Stromal cell of bone marrow (primary cell): ENCODE measurements at places on chromosomes 1 and 21.
A peak's percentile ranks its signal among the peaks of the same experiment; 100 is the strongest.

DNA sequence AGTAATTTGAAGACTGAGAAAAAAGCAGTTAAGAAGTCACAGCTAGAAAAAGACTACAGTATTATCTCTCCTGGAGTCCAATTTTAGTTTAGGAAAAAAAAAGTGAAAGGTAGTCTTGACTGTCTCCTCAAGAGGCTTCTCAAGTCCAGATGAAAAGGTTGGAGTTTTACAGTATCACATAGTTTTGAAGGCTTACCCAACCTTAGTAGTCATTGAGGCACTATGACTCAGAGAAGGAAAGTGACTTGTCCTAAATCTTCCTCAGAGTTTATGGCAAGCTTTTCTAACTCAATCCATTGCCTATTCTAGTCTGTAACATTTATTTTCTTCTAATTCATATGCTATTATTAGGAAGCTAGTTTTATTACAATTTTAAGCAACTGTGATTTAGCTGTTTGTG, 174.9 kb downstream of the DPYD start:
- no peak for DNase-seq

GRCh38 chr1:205065666-205066065, 18.6 kb downstream of the TMEM81 start:
- DNase-seq: no peak

- DNase-seq: no peak
Measured at GRCh38 chr1:174217248-174217647, 57.9 kb downstream of the RABGAP1L start.

GRCh38 chr1:31218705-31219104, 21.0 kb downstream of the NKAIN1 start:
- DNase-seq: no peak

DNA sequence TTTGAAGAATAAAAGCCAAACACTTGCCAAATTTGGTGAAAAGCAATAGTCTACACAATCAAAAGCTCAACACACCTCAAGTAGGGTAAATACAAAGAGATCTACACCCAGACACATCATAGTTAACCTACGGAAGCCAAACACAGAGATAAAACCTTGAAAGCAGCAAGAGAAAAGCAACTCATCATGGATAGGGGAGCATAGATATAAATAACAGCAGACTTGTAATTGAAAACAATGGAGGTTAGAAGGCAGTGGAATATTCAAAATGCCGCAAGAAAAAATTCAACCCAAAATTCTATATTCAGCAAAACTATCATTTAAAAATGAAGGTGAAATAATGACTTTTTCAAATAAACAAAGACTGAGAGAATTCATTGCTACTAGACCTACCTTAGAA, 105.1 kb downstream of the ITSN1 start:
- DNase-seq: no peak

GRCh38 chr21:36718951-36719501, 20.1 kb downstream of the SIM2 start:
- no peak for DNase-seq

DNA sequence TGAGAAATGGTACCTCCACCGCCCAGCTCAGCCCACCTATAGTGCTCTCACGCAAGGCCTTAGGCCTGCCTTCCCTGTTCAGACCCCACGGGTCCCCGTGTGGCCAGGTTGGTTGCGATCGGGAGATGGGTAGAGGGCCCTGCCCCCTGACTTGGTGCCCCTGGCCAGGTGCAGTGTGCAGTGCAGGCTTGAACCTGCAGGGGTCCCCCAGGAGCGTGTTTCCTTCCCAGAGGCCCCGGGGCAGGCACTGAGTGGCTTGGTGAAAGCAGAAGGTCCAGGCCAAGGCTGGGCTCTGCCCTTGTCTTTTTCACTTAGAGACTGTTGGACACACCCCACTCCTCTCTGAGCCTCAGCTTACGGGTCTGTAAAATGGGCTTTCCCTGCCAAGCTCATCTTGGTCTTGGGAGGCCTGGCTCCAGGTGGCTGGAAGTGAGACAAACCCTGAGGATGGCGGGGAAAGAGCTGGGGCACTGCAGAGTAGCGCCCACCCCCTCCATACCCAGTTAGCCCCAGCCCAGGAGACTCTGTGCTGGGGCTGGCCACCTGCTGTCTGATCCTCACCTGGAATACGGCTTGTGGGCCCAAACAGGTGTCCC, 9.3 kb upstream of the HES5 start:
- no peak for DNase-seq

DNA sequence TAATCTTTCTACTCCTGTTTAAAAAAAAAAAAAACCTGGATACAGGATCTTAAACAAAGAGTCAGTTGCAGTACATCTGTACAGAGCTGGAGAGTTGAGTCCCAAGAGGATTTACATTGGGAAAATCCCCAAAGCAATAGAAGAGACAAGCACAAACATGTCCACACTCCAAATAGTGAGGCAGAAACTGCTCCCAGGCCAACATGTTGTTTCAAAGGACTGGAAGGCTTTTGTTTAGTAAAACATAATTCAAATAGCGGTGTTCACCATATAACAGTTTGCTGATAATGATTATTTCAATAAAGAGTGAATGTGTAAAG, 425.4 kb downstream of the ADGRL2 start:
- no peak for DNase-seq

- no peak for DNase-seq
Measured at GRCh38 chr1:43359696-43360095, 915 bp downstream of the CDC20 start.

GRCh38 chr1:53616927-53617326, 122.0 kb downstream of the GLIS1 start:
- no peak for DNase-seq

- peak; percentile 24 for DNase-seq
Measured at GRCh38 chr1:74193908-74194307, 4.1 kb downstream of the LRRIQ3 start.

- no peak for DNase-seq
Measured at GRCh38 chr21:36948686-36949085, 17.8 kb downstream of the HLCS start.

- no peak for DNase-seq
Measured at GRCh38 chr1:18452550-18452949, 28.2 kb upstream of the KLHDC7A start.

DNA sequence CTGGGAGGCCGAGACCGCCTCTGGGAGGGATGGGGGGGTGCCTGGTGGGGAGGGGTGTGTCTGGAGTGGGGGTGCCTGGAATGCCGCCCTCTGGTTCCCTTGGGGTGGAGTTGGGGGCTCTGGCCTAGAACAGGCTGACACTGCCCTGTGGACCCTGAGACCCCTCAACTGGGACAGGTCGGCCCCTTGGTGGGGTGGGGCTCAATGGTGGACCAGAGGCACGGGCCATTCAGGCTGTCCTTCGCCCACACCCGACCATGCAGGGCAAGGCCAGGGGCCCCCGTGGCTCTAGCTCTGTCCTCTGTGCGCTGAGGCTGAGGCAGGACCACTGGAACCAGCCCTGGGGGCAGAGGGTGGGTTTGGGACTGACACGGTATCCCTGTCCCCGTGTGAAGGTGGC, 14.7 kb downstream of the PFKL start:
- DNase-seq: no peak

DNA sequence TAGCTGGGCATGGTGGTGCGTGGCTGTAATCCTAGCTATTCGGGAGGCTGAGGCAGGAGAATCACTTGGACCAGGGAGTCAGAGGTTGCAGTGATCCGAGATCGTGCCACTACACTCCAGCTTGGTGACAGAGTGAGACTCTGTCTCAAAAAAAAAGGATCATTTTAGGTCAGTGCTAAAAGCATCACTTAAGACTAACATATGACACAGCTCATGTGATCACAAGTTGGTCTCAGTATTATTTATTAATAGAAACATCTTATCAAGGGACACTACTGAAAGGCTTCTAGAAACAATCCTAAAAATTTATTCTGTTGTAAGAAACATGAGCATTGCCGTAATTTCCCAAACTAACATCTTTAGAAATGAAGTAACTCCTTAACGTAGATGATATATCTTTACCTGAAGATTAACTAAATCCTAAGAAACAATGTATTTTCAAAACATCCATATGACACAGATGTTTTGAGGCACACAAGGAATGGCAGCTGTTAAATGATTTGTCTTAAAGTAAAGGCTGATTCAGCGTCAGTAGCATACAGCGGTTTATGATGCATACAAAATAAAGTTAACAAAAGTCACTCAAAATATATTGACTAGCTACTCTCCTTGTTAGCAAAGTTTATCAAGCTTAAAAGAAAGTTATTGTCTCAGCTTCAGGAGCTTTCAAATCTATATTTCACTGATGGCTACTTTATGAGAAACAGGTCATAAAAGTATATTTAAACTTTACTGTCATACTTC, 2.6 kb downstream of the NIBAN1 start:
- DNase-seq: no peak

- DNase-seq: no peak
Measured at GRCh38 chr1:228941666-228942065, 206.4 kb downstream of the RHOU start.

DNA sequence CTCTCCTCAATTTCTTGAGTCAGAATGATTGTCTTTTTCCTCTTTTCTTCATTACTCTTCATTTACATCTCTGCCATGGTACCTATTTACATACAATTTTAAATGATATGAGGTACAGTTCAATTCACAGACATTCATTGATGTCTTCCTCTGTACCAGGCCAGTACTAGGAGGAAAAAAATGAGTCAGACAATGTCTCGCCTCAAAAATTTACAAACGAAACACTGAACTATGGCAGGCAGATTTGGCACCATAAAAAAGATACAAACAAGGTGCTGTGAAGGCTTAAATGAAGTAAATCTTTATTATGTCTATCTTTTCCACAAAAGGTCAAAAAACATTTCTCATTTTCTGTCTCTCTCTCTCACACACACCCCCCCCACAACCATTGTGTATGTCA, 71.0 kb downstream of the RGS13 start:
- no peak for DNase-seq

DNA sequence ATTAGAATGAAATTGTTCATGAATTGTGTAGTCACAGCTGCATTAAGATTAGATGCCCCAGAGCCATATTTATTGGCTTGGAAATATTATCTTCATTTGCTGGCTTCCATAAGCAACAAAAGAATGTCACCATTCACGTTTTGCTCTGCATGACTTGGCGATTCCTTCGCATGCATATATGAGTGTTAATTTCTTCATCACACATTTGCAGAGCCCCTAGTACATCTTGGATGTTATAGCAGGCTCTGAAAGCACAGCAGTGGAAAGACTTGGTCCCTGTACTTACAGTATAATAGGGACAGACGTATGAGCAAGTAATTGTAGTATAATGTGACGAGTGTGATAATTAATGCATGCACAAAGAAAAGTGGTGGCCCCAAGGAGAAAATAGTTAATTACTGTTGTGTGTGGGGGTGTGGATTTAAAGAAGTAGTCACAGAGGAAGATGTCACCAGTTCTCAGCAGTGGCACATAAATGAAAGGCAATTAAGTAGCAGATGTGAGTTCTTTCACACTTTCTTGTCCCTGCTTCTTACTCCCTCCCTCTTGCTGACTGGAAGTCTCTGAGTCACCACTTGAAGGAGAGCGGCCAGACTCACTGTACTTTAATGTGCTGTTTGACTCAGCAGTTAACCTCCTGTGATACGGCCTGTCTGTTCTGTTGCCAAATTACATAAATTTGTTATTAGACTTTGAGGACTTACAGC, 21.0 kb downstream of the S100A10 start:
- DNase-seq: peak; percentile 83

- no peak for DNase-seq
Measured at GRCh38 chr1:150875197-150876118, 941 bp downstream of the ARNT start.

DNA sequence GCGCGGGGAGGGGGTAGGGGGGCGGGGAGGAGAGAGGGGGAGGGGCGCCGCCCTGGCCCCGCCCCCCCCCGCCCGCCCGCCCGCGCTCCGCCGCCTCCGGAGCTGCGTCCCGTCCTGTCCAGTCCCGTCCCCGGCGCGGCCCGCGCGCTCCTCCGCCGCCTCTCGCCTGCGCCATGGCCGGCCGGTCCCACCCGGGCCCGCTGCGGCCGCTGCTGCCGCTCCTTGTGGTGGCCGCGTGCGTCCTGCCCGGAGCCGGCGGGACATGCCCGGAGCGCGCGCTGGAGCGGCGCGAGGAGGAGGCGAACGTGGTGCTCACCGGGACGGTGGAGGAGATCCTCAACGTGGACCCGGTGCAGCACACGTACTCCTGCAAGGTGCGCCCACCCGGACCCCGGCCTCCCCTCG, at the start of gene AGRN:
AGRN (plus strand) TSS at position 121 of the 405 bp plus-strand sequence; CDS start at position 174, 53 bp downstream.
- no peak for DNase-seq

- peak; percentile 57 for DNase-seq
Measured at GRCh38 chr21:38679534-38679933, 126.2 kb upstream of the ETS2 start.

DNA sequence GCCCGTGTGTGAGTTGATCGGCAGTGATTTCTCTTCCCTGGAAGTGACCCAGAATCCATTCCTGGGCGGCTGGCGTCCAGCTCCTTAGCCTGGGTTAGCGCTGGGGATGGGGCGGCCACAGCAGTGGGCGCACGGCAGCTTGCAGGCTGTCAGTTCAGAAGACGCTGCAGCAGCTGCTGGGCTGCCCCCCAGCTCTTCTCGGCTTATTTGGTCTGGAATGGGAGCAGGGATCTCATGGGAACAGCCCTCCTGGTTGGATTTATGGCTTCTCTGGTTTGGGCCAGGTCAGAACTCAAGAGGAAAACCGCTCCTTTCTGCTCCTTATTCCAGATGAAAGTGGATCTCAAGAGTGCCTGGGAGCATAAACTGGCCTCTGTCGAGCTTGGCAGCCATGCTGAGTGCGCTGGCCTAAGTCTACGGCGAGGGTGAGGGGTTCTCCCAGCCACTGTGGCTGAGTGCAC, 148.2 kb downstream of the PRDM16 start:
- no peak for DNase-seq

DNA sequence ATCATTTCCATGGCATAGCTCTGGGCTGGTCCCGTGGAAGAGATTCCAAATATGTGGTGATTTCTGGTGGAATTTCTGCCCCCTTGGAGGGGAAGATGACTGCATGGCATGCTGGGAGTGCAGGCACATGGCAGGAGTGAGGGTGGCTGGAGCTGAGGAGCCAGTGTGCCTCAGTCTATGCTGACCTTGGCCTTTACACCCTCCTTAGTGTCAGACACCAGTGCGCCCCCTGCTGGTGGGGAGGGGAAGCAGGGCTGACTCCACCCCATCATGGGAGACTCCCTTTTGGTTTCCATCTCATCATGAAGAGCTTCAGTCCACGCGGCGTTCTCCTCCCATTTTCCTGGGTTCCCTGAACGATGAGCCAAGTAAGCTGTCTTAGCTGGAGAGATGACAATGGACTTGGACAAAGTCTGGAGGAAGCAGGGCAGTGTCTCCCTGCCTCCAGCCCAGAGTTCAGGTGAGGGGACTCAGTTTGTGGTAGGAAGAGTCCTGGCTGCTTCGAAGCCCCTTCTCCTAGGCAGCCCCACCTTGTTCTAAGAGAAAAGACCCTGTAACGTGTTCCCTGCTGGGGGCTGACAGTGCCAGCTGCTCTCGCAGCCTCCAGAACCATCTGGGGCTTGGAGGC, 10.3 kb downstream of the ALX3 start:
- DNase-seq: no peak
